ENCODE measurements at places on chromosomes 3 and 15.

- DNase-seq = no peak
Observed at GRCh38 chr3:139561255-139561817, 21.8 kb upstream of the RBP1 start.

- DNase-seq = no peak
Observed at GRCh38 chr15:79401301-79401700, 30.8 kb upstream of the MINAR1 start.

- DNase-seq = no peak
Observed at GRCh38 chr3:62114763-62115162, 258.6 kb downstream of the FEZF2 start.

GRCh38 chr15:51846463-51847230 is 17.2 kb downstream of the TMOD3 start:
- DNase-seq = no peak

GRCh38 chr3:48459331-48459730 is 12.8 kb downstream of the ATRIP start:
- DNase-seq = no peak

GRCh38 chr3:160038862-160039562 is 50.4 kb downstream of the IL12A start:
- DNase-seq = no peak

GRCh38 chr3:137669519-137670060 is 94.5 kb upstream of the SOX14 start:
- no peak for DNase-seq

DNA sequence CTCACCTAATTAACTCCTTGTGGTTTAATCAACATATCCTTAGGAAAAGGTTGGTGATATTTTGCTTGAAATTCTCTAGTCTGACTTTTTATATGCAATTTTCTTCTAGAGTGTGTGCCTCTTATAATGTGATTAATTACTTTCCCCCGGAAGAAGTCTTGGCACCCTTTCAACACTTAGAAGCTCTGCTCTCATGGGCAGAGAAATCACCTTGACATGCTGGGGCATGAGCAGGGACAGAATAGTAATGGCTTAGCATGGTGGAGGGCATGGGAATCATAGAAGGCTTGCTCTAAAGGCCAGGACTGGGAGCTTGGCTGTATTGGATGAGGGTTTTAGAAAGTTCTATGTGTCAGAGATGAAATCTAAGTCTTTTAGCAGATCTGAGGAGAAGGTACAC is 293.5 kb downstream of the AGBL1 start:
- DNase-seq = no peak

DNA sequence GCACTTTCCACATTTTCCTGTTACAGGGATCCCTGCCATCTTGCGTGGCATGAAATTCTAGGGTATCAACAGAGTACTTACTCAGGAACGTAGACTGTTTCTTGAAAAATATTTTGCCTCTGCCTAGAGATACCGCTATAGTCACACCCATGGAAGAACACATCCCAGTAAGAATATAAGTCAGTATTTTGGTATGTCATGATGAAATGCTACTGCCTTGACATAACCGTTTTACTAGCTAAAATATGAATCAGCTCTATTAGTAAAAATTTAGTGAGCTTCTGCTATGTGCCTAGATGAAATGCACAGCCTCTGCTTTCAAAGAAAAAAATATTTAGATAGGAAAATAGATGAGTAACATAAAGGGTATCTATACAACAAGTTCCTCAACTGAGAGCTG is 276.4 kb downstream of the TBC1D5 start:
- DNase-seq = no peak

- no peak for DNase-seq
Observed at GRCh38 chr3:195595785-195596531, 12.2 kb upstream of the APOD start.

- no peak for DNase-seq
Observed at GRCh38 chr3:102478160-102478559, 43.3 kb downstream of the ZPLD1 start.

- no peak for DNase-seq
Observed at GRCh38 chr3:152434142-152434541, 165.4 kb downstream of the MBNL1 start.

DNA sequence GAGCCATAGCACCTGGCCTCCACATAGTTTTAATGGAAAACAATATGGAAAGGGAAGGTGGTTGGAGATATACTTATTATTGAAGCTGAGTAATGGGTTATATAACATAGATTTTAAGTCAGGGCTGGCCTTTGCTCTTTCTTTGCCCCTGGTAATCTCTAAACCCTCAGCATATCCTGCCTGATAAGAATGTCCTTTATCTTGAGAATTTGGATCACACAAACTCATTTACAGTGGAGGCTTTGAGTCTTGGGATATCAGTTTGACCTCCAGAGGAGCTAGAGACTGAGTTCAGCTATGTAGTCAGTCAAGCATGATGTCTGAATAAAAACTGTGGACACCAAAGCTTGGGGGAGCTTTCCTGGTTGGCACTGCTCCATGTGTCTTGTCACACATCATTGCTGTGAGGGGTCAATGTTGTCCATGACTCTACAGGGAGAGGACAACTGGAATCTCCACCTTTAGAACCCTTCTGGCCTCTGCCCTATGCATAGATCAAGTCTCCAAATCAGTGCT is 9.0 kb upstream of the C3orf33 start:
- DNase-seq = no peak

GRCh38 chr3:145089337-145089736 is 1071.6 kb downstream of the PLOD2 start:
- DNase-seq = no peak

DNA sequence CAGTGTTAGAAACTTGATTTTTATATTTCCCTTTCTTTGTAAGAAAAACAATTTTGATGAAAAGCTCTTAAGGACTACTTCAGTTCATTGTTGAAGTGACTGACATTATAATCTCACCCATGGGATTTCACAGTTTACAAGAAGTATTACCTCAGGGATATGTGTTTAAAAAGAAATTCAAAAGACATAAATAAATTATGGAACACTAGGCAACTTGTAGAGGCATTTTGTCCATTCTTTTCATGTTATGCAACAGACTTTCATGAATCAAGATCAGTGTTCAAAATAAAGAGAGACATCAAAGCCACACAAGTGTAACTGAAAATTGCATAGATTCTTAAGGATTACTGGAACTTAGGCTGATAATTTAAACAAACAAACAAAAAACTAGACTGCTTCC is 196.8 kb upstream of the AGTR1 start:
- DNase-seq = no peak

GRCh38 chr3:126883241-126883640 is 99.7 kb upstream of the PLXNA1 start:
- DNase-seq = no peak

GRCh38 chr3:21544076-21544462 is 206.9 kb downstream of the ZNF385D start:
- DNase-seq = no peak

DNA sequence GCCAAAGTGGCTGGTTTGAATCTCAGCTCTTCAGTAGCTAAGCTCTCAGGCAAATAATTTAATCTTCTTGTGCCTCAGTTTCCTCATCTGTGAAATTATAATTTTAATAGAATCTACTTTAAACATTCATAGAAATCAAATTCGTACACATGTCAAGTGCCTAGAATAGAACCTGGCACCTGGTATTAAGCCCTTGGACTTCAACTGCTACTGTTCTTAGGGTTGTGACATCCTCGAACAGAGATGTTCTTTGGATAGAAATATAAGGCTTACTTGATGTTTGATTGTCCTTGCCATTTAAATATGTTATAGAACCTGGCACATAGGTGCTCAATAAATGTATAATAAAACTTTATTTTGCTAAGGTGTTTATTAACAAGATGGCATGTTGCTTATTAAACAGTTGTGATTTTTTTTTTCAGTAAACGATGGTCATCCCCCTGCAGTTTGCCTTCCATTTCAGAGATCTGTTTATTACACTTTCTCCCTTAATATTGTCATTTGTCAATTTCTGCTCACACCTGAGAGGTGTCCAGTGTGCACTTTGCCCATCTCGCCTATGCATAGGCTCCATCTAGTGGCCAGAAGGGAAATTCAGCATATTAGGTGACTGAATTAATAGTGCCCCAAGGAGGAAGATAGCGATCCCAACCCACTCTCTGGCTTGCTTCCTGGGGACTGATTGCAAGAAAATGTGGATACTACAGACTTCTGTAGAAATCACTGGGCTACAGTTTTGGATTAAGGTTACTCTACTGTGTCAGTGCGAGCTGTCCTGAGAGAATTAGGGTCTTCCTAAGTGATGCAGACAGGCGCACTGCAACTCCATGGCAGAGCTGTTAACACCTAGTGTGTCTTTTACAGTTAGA is 10.7 kb downstream of the IGF1R start:
- DNase-seq = peak; percentile 64

- no peak for DNase-seq
Observed at GRCh38 chr3:53180305-53181023, 19.5 kb downstream of the PRKCD start.

DNA sequence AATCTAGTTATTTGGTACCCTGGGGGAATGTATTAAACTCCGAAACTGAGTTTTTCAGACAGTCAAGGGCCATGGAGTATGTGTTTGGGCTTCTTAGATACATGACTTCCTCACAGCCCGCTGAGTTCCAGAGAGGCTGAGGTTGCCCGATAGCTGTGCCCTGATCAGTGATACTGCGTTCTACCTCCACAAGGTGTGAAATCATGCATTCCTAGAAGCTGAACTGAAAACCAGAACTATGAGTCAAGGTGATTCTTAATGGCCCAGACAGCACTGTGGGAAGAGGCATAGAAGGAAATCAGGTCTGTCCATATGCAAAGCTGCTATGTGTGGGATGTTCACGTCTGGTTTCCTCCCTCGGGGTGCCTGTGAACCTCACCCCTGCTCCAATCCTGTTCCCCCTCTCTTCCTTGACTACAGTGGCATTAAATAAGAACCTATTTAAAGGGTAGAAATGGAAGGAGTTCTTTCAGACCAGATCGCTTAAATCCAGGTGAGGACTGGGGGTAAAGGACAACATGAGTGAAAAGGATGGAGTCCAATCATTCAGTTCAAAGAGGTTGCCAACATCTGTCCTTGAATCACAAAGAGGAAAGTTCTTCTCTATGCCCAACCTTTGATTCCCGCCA is 74.3 kb downstream of the MYO1E start:
- DNase-seq = no peak

GRCh38 chr3:67335813-67336212 is 318.6 kb downstream of the SUCLG2 start:
- no peak for DNase-seq

GRCh38 chr3:170309046-170309445 is 48.5 kb upstream of the SKIL start:
- DNase-seq = no peak
